ENCODE measurements at places on chromosomes 1 and 21.

DNA sequence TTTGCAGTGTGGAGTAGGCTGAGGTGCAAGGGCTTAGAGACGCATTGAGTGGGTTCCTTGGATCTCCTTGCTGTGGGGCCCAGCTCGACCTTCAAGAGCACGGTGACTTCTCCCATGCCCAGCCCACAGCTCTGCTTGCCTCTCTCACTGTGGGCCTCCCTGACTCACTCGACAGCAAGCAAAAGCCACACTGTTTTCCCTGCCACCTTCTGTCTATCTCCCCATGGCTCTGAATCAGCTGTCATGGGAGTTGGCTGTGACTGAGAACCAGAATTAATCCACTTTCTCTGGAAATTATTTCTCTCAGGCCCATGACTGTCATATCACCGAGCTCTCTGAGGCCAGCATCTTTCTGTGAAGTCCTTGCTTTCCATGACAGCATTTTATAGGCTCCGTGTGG is 140.7 kb downstream of the NOS1AP start:
- no peak for DNase-seq

DNA sequence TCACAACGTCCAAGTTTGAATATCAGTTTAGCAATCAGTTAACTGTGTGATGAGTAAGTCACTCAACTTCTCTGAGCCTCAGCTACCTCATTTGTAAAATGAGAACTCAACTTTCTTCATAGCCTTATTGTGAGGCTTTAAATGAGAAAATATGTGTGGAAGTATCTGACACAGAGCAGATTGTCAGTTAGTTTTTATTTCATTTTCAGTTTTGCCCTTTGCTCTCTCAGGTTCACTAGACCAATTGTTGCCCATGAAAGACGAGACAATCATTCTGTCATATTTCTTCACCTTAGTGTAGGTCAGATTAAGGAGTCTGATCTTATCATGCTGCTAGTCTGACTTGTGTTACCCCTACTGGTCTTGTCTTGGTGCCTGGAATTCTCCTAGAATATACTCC is 232.8 kb upstream of the PTBP2 start:
- no peak for DNase-seq

- peak; percentile 6 for DNase-seq
These were observed 24.7 kb downstream of the VPS45 start for GRCh38 chr1:150092180-150092791.

DNA sequence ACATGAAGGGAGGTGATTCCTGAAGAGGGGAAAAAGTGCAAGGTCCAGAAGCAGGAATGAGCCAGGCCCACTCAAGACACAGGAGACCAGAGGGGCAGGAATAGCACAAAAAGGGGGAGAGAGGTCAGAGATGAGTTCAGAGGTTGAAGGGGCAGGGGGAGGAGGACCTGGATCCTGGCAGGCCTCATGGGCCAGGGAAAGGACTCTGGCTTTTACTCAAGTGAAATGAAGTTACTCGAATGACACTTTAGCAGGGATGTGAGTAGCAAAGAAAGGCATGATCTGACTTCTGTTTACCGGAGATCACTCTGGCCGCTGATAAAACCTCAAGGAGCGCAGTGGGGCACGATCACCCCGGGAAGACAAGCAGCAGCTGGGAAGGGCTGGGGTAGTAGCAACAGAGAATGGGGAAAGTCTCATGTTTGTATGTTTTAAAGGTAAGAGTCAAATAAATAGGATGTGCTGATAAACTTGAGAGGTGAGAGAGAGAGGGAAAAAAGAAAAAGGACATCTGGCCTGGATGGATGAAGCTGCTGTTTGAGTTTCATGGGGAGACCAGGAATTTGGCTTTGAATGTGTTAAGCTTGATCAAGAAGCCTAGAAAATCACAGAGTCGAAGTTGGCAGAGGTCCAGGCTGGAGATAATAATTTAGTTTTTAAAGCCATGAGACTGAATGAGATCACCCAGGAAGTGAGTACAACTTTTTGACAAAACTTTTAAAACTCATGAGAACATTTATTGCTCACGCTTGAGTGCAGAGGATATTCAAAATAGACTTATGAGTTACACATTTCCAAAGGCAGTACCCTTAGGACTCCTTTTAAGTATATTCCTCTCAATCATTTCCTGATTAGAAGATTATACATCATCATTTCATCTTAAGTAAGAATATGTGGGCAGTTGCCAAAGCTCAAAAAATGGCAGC is 156.0 kb downstream of the RERE start:
- peak; percentile 95 for DNase-seq

- DNase-seq, result peak; percentile 60
These were observed 64.7 kb downstream of the SNRPE start for GRCh38 chr1:203926025-203926540.

DNA sequence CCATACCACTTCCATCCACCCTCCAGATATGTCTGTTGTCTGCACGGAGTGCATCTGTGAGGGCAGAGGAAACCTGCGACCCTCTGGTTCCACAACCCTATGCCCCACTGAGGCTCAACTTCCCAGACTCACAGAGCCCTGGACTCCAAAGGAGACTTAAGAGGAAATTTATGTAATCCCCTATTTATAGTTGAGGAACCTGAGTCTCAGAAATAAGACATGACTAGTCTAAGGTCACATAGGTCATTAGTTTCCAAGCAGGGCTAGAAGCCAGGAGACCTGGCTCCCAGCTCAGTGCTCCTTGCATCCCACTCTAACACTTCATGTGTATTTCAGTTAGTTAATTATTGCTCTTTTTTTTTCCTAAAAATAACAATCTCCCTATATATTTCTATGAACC is 15.7 kb upstream of the LEMD1 start:
- DNase-seq, result no peak

DNA sequence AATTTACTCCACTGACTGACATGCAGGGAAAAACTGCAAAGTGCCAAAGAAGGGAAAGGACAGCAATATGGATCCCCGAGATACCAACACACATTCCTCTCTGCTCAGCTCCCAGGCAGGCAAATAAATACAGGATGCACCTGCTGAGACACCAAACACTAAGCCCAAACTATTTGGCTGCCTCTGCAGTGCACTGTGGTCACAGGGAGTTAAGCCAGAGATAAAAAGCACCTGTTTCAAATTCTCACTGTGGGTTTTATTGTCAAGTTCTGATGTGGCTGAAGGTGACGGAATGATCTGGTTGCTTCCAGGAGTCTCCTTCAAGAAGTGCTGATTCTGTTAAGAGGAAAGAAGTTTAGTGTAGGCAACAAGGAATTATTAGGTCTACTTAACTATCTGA is 17.7 kb downstream of the TEX38 start:
- no peak for DNase-seq

DNA sequence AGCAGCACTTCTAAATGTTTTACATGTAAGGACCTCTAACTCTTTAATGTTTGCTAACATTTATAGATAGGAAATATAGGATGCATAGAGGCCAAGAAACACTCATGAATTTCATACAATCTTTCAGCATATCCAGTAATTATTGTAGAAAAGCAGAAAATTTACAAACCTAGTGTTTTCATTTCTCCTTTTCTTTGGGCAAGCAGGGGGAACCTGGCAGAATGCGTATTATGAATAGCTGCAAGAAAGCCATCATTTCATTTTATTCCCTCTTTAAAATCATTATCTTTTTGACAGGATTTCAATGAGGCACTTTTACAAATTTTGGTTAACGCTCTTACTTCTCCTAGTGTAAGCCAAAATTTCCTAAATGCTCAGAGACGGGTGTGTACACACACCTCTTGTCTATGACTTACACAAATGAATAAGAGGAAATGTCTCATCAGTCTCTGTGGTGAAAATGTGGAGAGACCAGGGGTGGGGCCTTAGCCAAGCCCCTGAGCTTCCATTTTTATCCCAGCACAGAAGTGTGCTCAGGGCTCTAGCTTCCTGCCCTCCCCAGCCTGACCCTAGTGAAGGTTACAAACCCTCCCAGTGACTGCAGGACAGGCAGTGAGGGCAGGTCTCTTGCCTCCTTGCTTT is 91.6 kb downstream of the LRRC8C start:
- peak; percentile 51 for DNase-seq

DNA sequence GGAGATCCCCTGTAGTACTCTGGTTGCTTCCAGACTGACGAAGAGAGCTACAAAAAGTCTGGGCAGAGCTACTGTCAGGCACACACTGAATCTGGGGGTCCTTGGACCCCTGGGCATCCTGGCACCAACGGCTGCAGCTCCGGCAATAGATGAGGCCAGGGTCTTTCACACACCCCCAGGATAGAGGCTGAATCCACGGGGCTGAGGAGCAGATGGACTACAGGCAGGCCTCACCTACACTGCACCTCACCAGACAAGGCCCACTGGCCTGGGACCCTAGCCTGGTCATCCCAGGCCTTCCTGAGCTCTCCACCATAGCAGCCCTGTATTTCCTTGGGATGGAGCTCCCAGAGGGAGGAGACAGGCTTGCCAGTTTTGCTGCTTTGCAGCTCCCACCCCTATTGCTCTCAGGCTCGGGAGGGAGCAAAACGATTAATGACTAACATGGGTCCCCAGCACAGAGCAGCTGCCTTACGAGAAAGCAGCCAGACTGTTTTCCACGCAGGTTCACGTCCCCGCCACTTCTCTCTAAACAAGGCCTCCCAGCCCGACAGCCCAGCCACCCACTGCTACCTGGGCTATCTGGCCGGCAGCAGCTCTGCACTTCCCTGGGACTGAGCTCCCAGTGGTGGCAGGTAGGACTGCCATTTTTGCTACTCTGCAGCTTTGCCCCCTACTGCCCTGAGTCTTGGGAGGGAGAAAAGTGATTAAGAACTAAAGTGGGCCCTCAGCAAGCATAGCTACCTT is 1022.5 kb upstream of the ADGRL2 start:
- no peak for DNase-seq

DNA sequence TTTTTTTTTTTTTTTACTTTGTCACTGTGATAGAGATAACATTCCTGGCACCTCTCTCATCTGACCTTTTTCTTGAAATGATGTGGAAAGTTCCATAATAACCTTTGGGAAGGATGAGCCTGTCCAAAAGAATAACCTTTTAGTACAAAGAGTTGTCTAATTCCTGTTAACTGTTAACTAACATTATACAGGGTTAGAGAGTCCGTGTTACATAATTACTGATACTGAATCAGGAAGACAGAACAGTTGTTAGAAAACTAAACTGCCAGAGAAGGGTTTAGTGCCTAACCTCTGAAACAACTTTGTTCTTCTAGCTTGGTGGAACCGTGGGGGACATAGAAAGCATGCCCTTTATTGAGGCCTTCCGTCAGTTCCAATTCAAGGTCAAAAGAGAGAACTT is 8.8 kb downstream of the CTPS1 start:
- no peak for DNase-seq

DNA sequence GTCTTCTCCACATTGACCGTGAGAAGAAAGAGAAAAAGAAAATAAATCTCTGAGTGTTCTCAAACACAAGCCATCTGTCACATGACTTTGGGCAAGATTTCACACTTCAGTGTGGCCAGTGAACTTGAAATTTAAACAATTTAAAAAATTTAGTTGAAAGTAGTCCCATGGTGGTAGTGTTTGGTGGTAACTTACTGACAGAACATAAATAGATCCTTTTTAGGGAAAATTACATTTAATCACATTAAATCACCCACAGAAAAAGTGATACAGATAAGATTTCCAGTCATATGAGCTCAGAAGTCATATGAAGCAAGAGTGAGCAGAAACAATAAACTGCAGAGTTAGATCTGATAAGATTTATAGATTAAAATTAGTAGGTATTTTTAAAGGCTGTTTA is 31.9 kb upstream of the SGIP1 start:
- no peak for DNase-seq

DNA sequence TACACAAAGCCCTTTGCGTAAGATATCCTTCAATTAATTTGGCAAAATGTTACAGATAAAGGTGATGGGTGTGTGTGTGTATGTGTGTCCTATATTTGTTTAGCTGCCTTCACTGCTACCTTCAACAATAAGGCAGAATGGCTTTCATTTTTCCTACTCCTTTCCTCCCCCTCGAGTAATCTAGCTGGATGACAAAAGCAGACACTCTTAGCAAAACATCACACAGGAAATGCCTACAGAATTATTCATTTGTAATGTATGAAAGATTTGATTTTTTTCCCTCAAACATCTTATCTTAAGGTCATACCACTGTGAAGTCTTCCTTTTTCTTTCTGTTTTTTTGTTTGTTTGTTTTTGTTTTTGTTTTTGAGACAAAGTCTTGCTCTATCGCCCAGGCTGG is 10.6 kb downstream of the PTPN22 start:
- DNase-seq, result peak; percentile 78

GRCh38 chr1:67747671-67748546 is 62.9 kb downstream of the GADD45A start:
- peak; percentile 90 for DNase-seq

DNA sequence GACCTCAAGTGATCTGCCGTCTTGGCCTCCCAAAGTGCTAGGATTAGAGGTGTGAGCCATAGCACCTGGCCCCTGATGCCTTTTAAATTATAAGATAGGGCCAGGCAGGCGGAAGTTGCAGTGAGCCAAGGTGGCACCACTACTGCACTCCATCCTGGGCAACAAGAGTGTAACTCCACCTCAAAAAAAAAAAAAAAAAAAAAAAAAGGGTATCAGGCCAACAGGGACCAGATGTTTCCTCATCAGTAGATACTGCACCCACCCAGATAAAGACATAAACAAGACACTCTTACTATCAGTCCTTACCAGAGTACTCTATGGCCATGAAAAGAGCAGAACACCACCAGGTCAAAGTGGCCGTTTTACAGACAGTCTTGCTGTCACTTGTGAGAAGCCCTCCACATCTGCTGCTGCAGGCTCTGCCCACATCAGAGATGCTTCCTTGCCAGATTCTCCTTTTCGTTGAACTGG is 3.3 kb downstream of the C21orf58 start:
- no peak for DNase-seq

DNA sequence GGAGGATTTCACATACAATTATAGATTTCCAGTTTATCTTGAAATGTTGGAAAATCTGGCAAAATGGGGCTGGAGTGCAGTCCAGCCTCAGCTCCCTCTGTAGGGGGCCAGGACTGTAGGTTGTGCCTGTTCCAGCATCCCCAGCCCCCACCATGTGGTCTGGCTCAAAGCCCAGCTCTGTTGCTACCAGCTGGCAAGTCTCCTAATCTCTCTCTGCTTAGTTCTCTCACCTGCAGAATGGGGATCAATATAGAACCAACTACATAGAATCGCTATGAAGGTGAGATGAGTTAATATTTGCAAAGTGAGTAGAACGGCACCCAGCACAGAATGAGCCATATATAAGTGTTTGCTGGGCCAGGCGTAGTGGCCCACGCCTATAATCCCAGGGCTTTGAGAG is 50.0 kb upstream of the TARDBP start:
- no peak for DNase-seq

- DNase-seq, result peak; percentile 48
These were observed 4.9 kb downstream of the ARID1A start for GRCh38 chr1:26700711-26701110.

All from EL (cell line).